Stimulated activated CD4-positive, alpha-beta T cell treated with anti-CD3 and anti-CD28 coated beads, Interleukin-1b, Interleukin-23, amount 100 ng/mL, for 1 hour (primary cell): ENCODE measurements at places on chromosomes 2 and 18.

- no peak for DNase-seq
Observed at GRCh38 chr18:21163647-21164547, 52.3 kb upstream of the ROCK1 start.

DNA sequence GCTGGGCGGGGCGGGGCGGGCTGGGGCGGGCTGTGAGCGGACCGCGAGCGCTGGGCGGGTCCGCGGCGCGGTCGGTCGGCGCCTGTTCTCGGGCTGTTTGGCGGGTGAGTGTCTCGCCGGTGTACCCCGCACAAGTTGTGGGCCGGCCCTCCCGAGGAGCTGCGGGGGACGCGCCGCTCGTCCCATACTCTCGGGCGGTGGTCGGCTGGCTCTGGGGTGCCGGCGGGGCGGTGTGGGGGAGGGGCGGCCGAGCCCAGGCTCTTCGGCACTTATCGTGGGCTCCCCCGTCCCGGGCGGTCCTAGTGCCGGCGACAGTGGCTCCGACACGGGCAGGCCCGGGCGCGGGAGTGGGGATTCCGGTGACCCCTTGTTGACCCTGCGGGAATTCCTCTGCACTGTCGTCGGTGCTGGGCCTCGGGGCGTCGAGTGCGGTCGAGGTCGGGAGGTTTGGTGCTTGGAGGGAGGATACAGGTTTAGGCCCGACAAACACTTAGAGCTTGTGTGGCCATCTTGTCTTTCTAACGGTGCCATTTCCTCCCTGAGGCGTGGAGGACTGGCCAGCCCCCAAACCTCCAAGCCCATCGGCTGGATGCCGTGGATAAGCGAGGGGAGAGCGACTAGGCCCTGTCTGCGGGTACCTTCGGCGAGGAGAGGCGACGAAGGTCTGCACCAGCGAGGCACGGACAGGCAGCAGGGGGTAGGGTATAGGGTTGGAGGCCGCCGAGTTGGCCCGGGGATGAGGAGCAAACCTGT, at the start of gene SEPTIN2:
TSS of gene SEPTIN2 (plus strand) at position 47 of the 753 bp plus-strand sequence. CDS start 8,308 bp downstream, outside the sequence.
- DNase-seq, result peak; percentile 39

DNA sequence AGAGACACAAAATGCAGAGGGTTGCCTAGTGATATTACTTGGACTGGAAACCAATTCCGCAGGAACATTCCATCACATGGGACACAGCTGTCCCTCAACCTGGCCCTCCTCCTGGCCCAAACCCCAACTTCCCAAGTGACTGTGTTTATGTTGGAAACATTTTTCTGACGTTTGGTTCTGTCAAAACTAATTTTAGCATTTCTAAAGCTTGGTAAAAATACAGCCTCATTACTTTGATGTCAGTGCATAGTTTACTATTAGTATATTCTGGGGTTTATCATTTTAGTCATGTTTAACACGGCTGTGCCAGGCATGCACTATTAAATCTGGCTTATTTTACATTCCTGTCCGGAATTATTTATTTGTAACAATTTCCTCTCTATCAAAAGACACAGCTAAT, 69.9 kb downstream of the GLI2 start:
- no peak for DNase-seq

- DNase-seq, result no peak
Observed at GRCh38 chr2:177171418-177171865, 41.2 kb upstream of the HNRNPA3 start.

- no peak for DNase-seq
Observed at GRCh38 chr2:88837511-88838160, 146.2 kb downstream of the RPIA start.

DNA sequence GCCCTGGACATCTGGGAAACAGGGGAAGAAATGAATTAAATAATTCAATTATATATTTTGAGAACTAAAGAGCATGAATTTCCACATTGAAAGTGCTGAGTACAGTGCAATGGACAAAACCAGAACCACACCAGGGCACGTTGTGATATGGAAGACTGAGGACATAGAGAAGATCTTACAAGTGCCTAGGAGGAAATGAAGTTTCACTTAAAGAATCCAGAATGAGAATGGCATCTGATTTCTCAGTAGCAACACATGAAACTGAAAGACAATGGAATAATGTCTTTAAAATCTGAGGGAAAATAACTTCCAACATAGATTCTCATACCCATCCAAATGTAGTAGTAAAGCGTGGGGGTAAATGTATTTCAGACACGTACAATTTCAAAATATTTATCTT, 20.3 kb upstream of the AAK1 start:
- no peak for DNase-seq

- no peak for DNase-seq
Observed at GRCh38 chr2:169565686-169566085, 8.0 kb downstream of the FASTKD1 start.
